ENCODE measurements at places on chromosomes 1 and 21. TPM values are rescaled to one million over a fixed set of nuclear protein-coding genes. Genes with fewer than 3 reads are reported as not detected.
A peak's percentile ranks its signal among the peaks of the same experiment; 100 is the strongest.

- no peak for DNase-seq
Observed at GRCh38 chr21:19171585-19171984, 768.0 kb upstream of the TMPRSS15 start.

GRCh38 chr1:222926566-222926965 lies 111.7 kb downstream of the DISP1 start:
- no peak for DNase-seq

The DPT gene
- not detected for total RNA-seq

The CRYBG2 gene
- total RNA-seq: 1.3 TPM

GRCh38 chr1:8584316-8584715 lies 233.1 kb downstream of the RERE start:
- no peak for DNase-seq

DNA sequence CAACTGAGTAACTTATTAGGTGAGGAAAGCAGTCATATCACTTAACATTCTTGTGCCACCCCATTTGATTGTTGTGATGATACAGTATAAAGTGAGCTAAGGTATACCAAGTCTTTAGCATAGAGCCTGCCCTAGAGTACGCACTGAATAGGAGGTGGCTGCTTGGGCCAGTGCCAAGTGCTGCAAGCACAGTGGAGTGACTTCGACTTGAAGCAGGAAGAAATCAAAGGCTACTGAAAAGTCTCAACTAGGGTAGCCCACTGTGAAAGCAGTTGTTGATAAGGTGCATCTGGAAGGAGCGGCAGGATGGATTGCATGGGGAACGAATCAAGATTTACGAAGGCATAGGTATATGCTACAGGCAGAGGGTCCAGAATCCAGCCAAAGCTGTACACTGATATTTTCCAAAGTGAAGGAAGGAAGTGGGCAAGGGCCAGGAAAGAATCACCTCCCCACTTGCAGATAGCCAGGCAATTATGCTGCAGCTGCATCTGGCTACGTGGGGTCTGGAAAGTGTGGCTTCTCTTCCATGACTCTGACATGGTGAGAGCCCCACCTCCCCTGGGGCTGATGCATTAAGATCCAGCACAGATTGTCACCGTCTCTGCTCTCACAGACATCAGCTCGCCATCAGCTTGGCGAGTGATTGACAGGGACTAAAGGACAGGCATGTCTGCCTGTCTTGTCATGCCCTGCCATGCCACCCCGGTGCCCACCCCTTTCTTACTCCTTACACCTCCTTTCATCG lies 287.0 kb upstream of the PLXNA2 start:
- no peak for DNase-seq

The NUP210L gene
- not detected for total RNA-seq

DNA sequence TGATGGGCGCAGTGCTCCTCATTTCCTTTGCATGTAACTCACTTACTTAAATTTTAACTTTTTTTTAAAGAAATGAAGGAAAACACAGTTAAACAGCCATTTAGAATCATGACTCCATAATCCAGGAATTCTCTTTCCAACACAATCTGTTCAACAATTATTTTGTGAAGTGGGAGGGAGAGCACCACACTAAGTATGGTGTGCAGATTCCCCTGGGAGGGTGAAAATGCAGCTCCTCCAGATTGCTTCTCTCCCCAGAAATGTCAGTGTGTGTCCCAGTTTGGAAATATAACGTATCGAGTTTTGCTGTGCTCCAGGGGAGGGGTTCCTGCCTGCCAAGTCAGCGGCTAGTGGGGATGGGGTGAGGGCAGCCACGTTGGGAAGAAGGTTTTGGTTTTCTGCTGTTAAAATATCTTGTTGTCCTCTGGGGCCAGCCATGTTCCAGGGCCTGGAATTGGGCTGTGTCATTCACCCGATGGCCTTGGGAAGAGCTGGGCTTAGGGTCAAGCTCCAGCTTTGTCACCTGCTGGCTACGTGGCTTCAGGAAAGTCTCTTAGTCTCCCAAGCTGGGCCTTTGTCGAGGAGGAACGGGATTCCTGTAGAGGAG lies 17.3 kb upstream of the DISP3 start:
- DNase-seq: no peak

- DNase-seq: no peak
Observed at GRCh38 chr1:43427941-43428340, 25.8 kb downstream of the HYI start.

- DNase-seq: no peak
Observed at GRCh38 chr1:221868593-221869303, 126.9 kb upstream of the DUSP10 start.

The SYT14 gene
- total RNA-seq: not detected

The MFAP2 gene
- 1.1 TPM for total RNA-seq

- no peak for DNase-seq
Observed at GRCh38 chr1:200081151-200081968, 53.9 kb downstream of the NR5A2 start.

DNA sequence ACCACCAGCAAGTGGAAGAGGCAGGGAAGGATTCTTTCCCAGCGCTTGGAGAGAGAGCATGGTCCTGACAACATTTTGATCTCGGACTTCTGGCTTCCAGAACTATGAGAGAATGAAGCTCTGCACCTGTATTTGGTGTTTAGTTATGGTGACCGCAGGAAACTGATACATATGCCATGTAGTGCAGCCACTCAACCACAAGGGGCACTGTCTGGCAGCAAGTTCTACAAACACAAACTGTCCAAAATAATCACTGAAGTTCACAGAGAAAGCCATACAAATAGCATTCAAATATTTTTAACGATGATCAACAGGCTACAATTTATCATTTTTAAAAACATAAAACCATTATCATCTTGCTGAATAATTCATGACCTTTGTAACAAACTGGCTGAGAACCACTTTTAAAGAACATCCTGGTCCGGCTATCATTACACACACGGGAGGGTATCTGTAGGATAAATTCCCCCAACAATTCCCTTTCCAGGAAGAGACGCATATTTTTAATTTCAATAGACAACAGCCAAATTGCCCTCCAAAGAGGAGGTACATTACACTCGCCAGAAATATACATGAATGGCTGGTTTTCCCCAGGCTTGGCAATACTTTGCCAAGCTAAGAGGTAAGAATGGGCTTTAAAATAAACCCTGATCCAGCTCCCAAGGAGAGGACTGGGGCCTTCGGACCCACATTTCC lies 9.2 kb upstream of the CBR3 start:
- peak; percentile 32 for DNase-seq

- DNase-seq: no peak
Observed at GRCh38 chr1:152622803-152623202, at the start of gene LCE3A. Gene LCE3A, minus strand, starts transcription at chr1:152623103. Its CDS starts 0 bp downstream, at chr1:152623103.

The CDA gene
- total RNA-seq: 0.66 TPM

DNA sequence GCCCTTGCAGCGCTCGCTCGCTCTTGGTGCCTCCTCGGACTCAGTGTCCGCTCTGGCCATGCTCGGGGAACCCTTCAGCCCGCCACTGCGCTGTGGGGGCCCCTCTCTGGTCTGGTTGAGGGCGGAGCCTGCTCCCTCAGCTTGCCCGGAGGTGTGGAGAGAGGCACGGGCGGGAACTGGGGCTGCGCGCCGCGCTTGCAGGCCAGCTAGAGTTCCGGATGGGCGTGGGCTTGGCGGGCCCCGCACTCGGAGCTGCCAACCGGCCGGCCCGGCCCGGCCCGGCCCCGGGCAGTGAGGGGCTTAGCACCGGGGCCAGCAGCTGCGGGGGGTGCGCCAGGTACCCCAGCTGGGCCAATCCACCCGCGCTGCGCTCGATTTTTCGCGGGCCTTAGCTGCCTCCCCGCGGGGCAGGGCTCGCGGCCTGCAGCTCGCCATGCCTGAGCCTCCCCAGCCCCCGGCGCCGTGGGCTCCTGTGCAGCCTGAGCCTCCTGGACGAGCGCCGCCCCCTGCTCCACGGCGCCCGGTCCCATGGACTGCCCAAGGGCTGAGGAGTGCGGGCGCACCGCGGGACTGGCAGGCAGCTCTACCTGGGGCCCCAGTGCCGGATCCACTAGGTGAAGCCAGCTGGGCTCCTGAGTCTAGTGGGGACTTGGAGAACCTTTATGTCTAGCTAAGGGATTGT lies 217.0 kb upstream of the PKN2 start:
- no peak for DNase-seq

- DNase-seq: no peak
Observed at GRCh38 chr1:114114185-114115094, 39.2 kb downstream of the SYT6 start.

The MAD2L2 gene
- total RNA-seq: 53.8 TPM

The GPR61 gene
- total RNA-seq: not detected

The HCRTR1 gene
- not detected for total RNA-seq

DNA sequence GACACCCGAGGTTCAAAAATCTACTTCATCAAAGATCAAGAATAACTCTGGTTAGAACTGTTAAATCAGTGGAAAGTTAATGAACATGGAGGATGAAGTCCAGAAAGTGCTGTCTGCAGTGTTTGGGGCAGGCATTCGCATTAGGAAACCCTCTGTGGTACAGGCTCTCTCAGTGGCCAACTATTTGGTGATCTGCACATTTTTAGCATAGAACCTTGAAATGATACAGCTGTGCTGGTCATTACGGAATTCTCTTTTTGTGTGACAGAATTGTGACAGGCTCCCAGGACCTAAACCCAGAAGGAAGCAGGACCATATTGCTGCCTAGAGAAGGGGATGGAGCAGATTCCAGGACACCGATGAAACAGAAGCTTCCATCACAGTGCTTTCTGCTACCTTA lies 89.0 kb downstream of the SLC45A1 start:
- no peak for DNase-seq

The CFAP141 gene
- total RNA-seq: not detected

DNA sequence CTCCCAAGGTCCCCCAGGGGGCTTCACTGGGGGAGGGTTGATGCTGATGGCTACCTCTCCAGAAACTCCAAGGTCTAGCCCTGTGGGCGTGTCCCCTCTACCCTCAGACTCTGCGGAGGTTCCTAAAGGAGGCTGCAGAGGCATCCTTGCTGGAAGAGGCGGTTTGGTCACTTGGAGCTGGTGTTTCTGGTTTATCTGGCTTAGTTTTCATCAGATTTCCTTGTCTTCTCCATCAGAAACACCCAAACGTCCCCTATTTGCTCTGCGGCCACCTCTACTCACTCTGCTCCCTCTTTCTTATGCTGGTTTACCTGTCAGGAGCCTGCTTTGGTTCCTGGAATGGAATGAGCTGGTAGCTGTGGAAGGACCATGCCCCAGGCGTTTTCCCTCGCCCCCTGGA lies 2.5 kb downstream of the PKP1 start:
- DNase-seq: no peak

DNA sequence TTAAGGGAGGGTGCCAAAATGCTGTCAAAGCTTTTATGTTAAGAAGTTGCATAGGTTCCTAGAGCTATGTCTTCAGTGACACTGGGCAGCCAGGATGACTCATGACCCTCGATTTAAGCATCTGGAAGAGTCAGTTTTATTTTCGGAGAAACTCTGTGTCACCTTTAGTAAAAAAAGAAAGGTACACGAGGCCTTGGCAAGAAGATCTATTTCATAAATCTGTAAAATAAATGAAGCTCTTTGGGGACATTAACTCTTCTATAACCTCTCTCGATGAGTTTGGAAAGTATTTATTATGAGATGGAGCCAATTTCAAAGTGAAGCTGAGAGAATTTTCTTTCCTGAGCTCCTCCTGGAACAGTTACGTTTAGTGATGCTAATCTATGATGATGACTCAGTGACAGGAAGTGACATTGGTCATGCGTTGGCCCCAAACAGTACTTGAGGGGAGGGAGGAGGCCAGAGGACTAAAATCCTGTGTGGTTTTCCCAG lies 156.5 kb downstream of the HLX start:
- no peak for DNase-seq

DNA sequence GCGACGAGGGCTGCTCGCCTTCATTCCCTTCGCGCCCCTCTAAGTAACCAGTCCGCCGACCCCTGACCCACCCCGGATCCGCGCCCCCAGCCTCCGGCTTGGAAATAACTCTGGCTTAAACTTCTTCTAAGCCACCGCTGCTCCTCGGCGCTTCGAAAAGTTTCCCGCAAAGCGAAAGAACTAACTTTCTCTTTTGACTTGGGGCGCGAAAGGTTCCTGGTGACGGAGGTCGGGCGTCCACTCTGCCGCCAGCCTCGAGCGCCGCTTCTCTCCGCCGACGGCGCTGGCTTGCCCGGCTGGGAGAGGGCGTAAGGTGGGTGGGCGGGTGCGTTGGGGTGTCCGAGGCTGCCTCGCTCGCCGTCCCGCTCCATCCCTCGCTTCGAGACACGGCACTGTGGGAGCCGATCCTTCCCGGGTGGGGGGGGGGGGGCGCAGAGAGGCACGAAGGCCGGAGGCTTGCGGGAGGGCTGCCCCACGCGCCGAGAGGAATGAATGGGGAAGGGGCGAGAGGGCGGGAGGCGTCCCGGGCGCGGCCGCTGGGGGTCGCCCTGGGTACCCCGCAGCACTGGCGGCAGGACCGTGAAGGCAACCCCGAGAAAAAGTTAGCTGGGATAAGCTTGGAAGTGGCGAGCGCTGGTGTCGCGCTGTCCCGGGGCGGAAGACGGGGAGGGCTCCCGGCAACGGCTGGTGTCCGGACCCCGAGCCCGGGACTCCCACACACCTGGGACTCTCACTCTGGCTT lies 569 bp downstream of the ATF3 start:
- peak; percentile 36 for DNase-seq

DNA sequence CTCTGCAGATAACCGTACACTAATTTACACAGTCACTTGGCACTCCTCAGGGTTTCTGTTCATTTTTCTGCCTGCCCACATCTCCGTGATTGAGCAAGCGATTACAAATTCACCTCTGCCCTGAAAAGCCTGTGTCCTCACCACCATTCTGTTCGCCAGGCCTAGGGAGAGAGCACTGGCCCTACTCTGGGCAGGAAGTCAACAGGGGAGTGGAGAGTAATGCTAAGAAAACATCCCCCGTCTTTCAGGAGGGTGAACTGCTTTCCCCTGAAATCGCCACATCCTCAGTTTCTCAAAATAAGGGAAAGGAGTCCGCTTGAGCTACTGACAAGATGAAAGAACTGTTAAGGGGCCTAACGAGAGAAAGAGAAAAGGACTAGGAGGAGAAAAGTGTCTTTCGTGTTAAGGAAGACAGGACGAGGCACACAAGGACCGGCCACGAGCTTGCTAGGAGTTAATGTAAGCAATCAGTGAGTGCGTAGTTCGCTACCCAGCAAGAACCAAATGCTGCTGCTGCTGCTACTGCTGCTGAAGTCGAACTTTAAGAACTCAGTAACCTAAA lies 632 bp downstream of the PEX19 start:
- DNase-seq: peak; percentile 31

The NPHS2 gene
- total RNA-seq: not detected
